ENCODE measurements at places on chromosomes 12 and 14.

- no peak for DNase-seq
These were observed 123.9 kb downstream of the ADAMTS20 start for GRCh38 chr12:43428088-43428600.

DNA sequence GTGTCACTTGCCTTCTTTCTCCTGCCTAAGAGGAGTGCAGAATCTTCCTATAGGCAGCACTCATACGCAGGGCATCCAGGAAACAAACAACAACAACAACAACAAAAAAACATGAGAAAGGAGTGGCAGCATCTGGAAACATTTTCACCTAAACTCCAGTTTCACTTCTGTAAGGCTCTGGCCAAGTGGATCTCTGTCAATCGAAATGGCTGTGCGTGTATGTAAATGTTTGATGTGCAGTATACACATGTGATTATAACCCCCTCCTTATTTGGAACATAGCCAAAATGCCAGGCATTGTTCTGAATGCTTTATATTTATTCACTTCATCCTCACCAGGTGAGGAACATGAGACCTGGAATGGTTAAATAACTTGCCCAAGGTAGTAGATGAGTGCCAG lies 76.8 kb downstream of the COX16 start:
- no peak for DNase-seq

DNA sequence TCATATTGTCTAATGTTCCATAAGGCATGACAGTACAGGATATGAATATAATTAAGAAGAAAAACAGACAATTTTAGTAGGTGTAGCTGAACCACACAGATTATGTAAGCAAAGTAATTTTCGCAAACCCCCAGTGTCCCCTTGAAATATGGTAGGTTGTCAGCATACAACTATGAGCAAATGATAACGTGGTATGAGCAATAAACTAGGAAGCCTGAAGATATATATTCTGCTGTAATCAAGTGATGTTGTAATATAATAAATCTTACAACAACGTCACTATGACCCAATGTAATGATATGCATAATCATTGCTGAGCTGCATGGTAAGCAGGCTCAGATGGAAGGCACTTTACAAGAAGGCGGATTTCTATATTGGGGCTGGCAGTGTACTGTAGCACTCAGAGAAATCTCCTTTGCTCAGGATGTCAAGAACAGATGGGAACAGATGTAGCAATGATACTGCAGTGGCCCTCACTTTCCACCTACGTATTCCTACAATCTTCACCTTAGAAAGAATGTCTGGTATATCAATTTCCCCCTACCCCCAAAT lies 47.8 kb upstream of the MYF6 start:
- DNase-seq, result no peak

GRCh38 chr12:116589581-116589980 lies 30.4 kb downstream of the MAP1LC3B2 start:
- DNase-seq, result no peak

- no peak for DNase-seq
These were observed 9.5 kb upstream of the CAPRIN2 start for GRCh38 chr12:30764251-30764650.

DNA sequence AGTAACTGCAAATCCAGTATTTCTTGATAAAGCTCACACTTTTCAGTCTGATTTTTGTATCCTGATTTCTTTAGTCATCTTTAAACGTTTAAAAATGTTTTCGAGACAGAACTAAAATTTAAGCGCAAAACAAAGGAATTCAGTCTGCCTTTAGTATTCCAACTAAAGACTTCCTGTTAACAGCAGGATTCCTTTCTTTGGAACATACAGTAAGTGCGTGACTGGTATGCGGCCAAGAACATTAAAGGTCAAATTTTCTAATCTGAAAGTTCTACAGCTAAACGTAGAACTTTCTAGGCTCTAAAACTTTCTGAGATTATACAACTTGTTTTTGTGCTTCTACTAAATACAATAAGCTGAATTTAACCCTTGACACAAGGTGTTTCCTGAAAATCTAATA lies 9.9 kb downstream of the SAV1 start:
- DNase-seq, result no peak

DNA sequence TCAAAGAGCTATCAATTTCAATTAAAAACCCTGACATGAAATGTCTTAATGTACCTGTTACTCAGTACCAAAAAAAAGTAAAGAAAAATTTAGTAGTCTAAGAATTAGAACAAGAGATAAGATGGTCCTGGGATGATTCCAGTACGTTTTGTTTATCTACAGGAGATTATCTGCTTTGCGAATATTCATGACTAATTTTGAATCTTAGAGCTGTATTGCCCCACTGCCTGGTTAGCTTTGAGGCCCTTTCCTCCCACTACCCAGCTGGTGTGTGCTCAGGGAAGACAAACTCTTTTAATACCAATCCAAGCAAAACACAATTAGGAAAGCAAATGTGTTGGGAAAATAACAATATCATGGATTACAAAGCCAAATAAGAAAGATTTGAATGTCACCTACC lies 263.5 kb downstream of the FOXG1 start:
- DNase-seq, result no peak

GRCh38 chr12:130254461-130255276 lies 83.0 kb upstream of the PIWIL1 start:
- peak; percentile 16 for DNase-seq
